ENCODE measurements at places on chromosomes 4 and X.

DNA sequence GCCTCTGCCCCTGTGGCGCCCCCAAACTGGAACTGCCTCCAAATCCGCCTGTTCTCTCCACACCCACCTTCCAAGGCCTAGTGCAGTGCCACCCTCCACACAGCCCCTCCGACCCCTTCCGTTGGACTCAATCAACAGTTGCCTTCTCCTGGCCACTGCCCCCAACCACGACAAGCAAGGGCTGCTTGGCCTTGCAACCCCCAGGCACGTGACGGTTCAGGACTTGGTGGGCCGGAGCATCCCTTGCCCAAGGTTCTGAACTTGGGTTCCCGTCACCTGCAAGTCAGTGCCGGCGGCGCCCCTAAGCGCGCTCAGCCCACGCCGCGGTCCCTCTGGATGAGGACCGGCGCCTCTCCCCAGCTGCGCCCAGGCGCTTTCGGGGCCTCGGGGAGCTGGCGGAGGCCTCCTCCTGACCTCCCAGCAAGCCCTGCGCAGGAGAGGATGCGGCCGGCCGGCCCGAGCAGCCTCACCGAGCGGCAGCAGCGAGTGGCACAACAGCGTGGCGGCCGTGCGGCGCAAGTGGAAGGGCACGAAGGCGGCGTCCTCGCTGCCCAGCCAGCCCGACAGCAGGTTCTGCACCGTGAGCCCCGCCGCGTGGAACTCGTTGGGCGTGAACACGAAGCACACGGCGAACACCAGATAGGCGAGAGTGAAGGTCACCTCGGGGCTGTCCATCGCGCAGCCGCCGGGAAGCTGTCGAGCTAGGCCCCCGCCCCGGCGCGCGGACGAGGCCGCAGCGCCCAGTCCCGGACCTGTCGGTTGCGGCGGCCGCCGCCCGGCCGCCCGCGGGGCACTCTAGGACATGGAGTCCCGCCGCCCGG lies 750 bp downstream of the TMEM129 start:
- DNase-seq, result peak; percentile 75

- no peak for DNase-seq
Measured at GRCh38 chr4:113824396-113824795, 62.9 kb upstream of the CAMK2D start.

GRCh38 chrX:8906299-8906938 lies 105.2 kb upstream of the FAM9A start:
- DNase-seq, result no peak

DNA sequence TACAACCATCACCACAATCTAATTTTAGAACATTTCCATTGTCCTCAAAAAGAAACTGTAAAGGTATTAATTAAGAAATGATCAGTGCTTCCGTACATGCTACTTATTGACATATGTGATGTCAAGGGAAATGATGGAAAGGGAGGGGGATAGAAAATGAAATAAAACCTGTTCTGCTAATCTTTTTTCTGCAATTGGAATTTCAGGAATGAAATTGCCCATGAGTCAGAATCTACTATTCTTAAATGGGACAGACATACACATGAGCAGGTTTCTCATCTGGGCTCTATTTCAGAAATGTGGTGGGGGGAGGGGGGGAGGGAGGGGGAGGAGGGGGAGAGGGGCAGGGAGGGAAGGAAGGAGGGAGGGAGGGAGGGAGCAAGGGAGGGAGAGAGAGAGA lies 91.0 kb downstream of the SHROOM4 start:
- no peak for DNase-seq

- peak; percentile 49 for DNase-seq
Measured at GRCh38 chr4:182826391-182826790, 90.8 kb downstream of the DCTD start.

- no peak for DNase-seq
Measured at GRCh38 chr4:169150806-169151205, 120.0 kb downstream of the SH3RF1 start.

- DNase-seq, result no peak
Measured at GRCh38 chr4:119014658-119015057, 121.0 kb upstream of the MYOZ2 start.

DNA sequence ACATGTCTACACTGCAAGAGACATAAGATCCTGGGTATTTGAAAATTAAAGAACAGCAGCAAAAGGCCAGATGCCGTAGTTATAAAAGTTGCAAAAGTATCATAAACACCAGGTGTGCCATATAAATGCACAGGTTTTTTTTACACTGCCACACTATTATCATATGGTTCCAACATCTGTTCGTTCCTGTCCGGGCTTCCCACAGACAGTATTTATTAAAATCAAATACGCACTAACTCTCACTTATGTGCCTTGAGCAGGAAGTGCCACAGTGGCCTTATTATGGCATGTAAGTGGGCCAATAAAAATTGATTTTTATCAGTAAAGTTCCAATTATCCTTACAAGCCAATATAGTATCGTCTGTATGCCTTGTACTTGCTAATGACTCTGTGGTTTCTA lies 873.2 kb downstream of the RPA4 start:
- DNase-seq, result no peak

DNA sequence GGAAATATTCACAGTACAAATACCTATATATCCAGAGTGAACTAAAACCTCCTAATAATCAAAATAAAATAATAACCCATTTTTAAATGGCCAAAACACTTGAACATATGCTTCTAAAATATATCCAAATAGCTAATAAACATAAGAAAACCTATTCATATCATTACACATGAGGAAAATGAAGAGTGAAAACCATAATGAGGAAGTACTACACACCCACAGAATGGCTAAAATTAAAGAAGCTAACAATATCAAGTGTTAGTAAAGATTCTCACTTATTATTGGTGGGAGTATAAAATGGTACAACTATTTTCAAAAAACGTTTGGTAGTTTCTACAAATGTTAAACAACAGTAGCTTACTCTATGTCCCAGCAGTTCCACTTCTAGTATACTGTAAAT lies 92.1 kb downstream of the KLHL13 start:
- DNase-seq, result no peak

GRCh38 chr4:13541720-13542576 lies 2.4 kb downstream of the NKX3-2 start:
- DNase-seq, result peak; percentile 63

DNA sequence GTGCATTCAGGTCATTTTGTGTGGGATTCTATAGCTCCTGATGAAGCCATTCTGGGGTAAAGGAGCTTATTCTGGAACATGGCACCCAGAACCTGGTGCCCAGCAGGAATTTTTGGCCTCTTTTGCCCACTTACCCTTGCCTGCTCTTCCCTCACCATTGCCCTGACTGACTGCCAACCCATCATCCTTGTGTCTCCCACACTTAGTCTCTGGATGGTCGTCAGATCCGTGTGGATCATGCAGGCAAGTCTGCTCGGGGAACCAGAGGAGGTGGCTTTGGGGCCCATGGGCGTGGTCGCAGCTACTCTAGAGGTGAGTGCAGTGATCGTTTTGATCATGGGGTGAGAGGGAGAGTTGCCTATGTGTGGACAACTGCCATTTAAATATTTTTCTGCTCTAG lies 1.8 kb downstream of the RBM3 start:
- DNase-seq, result no peak

DNA sequence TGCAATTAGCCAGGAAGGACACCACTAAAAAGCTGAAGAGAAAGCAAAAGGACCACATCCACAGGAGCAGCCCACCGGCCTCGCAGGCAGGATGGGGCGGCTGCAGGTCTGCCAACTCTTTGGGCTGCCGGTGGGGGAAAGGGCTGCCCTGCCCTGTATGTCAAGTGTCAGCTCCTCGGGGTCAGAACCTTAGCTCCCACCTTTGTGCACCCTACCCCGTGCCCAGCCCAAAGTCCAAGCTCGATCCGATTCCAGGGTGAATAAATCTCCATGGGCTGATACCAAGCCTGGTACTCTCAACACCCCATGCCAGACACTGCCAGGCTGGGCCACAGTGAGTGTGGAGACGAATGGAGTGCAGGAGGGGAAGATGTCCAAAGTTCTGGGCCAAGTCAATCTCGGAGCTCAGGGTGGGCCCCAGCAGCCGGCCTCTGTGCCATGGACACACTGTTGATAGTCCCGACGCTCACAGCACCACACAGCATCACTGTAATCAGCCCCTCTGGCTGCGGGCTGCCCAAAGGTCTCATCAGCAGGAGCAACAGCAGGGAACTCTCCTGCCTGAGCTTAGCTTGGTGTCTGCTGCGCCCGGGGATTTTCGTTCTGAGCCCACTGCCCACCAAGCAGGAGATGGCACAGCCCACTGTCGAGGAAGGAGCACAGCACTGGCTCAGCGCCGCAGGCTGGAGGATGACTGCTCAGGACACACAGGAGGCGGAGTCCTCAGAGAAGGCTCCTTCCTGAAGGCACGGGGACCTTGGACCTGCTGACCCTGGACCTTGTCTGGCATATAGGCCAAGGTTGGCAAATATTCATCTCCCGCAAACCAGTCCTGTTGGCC lies 84.4 kb downstream of the JAKMIP1 start:
- no peak for DNase-seq

DNA sequence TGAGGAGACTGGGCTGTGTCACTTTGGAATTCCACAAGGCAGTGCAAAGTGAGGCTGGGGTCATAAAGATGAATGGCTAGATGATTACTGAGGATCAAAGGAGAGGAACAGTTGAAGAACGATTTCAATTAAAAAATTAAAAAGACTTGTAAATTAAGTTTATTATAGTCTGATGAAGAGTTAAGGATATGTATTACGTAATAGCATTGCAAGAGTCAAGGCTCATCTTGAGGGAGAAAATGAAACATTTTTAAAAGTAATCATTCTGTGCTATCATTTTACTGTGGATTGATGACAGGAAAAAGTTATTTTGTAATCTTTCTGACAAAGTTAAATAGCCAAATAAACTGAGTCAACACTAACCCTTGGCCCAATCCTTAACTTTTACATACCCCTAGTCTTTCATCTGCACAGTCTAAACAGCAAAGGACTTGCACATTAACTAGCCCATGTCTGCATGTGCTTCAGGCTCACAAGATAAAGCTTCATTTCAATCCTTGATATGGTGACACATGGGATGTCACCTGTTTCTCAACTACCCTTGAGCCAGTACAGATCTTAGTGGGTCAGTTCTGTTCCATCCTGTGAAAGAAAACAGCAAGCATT lies 465.5 kb upstream of the CTSO start:
- no peak for DNase-seq

- no peak for DNase-seq
Measured at GRCh38 chrX:103518571-103518970, 718 bp downstream of the RAB40A start.

- DNase-seq, result no peak
Measured at GRCh38 chr4:37615059-37615719, 71.0 kb downstream of the RELL1 start.

- DNase-seq, result no peak
Measured at GRCh38 chr4:87103691-87104187, 116.7 kb downstream of the KLHL8 start.

- DNase-seq, result no peak
Measured at GRCh38 chr4:132108784-132109183, 1040.3 kb upstream of the PCDH10 start.

- DNase-seq, result no peak
Measured at GRCh38 chr4:16862697-16863096, 35.7 kb downstream of the LDB2 start.

DNA sequence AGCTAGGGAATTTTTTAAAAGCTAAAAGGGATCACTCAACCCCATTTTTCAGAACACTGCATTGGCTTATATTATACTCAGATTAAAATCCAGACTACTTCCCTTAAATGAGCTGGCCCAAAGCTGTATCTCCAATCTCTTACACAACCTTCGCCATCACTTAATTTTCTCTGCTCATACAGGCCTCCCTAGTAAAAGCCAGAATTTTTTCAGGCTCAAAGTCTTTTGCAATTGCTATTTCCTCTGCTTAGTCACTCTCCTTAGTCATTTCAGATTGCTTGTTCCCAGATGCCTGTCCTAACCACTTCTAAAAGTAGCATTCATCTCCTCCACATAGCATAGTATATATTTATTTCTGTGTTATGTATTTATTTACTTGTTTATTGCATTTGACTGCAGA lies 1587.9 kb upstream of the ADGRL3 start:
- no peak for DNase-seq

DNA sequence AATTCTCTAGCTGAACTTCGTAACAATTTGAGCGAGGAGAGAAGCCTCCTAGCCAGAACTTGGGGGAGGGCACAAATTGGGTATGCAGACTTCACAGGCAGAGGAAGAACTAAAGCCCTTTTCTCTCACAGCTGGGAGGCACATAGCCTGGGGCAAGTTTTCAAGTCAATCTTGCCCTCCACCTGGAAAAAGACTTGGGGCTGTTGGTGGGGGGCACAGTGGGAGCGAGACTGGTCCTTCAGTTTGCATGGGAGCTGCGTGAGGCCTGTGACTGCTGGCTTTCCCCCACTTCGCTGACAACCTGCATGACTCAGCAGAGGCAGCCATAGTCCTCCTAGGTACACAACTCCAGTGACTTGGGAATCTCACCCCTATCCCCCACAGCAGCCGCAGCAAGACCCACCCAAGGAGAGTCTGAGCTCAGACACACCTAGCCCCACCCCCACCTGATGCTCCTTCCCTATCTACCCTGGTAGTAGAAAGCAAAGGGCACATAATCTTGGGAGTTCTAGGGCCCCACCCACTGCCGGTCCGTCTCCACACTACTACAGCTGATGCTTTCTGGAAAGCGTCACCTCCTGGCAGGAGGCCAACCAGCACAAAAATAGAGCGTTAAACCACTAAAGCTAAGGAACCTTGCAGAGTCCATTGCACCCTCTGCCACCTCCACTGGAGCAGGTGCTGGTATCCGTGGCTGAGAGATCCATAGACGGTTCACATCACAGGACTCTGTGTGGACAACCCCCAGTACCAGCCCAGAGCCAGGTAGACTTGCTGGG lies 160.8 kb downstream of the CBLL2 start:
- DNase-seq, result no peak

GRCh38 chrX:10667143-10667542 lies 46.8 kb upstream of the MID1 start:
- DNase-seq, result no peak

GRCh38 chr4:39046249-39046648 lies 14.0 kb upstream of the TMEM156 start:
- no peak for DNase-seq

DNA sequence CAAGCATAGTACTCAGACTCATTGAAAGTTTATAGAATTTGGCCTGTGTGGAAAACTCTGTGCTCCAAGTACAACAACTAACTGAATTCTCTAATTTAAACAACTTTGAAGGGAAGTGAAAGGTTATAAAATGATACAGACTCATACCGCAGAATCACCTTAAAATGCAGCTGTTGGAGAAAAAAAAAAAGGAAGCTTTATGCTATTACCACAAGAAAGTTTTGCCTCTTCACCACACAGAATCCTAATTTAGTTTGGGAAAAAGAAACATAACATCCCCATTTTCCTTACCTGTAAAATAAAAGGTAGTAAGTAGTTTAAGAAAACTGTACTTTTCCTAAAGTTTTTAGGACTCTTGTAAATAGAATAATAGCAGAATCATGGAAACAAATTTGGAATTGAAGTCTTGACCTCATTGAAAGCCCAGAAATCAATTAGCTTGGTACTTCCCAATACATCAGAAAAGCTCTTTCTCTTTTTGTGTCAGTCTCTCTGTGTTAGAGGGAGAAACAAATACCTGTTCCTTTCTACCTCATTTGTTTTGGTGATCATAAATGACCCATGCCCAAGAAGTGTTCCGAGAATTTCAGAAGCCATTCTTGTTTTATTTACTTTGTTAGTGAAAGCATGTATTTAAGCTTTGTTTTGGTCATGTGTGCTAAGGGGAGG lies 78.8 kb downstream of the NFKB1 start:
- DNase-seq, result no peak

GRCh38 chrX:37854148-37854547 lies 6.8 kb upstream of the DYNLT3 start:
- DNase-seq, result no peak

GRCh38 chr4:60790608-60791007 lies 409.5 kb upstream of the ADGRL3 start:
- no peak for DNase-seq

Data from activated CD4-positive, alpha-beta T cell treated with anti-CD3 and anti-CD28 coated beads for 36 hours (primary cell).